ENCODE measurements at places on chromosomes 5 and 9.

GRCh38 chr9:26983340-26983739 is 22.1 kb downstream of the LRRC19 start:
- DNase-seq = no peak

DNA sequence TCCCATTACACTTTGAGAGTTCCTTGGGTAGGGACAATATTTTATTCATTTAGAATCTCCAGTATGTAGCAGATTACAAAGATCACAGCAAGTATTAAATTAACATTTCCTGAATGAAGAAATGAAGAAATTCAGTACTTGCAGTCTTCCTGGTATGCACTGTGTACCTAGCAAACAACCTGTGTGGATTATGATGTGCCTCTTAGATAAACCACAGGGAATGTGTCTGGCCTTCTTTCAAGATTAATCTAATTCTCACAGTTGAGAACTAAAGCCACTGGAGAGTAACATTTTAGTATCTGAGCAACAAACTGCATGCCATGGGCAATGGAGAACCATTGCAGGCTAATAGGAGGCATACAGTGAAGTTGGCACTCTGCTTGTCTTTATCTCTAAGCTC is 199.4 kb downstream of the AP3B1 start:
- no peak for DNase-seq

- no peak for DNase-seq
Measured at GRCh38 chr5:150258130-150258529, 31.4 kb downstream of the CAMK2A start.

- no peak for DNase-seq
Measured at GRCh38 chr9:120350596-120350995, 229.4 kb downstream of the CDK5RAP2 start.

DNA sequence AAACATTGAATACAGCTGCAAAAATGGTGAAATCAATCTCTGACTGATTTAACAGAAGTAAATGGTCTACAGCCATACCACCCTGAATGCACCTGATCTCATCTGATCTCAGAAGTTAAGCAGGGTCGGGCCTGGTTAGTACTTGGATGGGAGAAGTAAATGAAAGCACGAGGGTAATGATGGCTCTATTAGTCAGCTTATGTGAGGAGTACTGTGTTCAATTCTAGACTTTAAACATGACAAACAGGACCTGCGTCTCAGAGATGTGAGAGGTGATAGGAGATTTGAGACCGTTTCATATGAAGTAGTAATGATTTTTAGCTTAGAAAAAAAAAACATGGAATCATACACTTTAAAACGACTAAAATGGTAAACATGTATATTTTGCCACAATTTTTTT is 77.1 kb upstream of the SUSD1 start:
- DNase-seq = no peak

GRCh38 chr9:95049761-95050160 is 267.7 kb downstream of the FANCC start:
- DNase-seq = no peak

- no peak for DNase-seq
Measured at GRCh38 chr9:114289106-114289505, 33.8 kb upstream of the ORM1 start.

DNA sequence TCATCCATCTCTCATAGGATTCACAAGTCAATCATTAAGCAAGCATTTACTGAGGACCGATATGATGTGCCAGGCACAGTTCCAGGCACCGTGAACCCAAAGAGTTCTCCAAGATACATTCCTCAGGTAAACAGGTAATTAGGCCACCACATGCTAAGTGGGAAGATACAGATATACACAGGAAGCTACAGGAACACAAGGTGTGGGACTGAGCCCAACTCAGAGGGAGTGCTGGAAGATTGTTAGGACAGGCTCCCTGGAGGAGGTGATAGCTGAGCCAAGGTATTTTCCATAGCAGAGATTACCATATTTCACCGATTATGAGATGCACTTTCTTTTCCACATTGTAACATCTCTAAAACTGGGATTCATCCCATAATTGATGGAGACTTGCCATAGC is 31.4 kb upstream of the RAI14 start:
- DNase-seq = no peak

GRCh38 chr5:148733601-148734438 is 79.5 kb upstream of the HTR4 start:
- DNase-seq = peak; percentile 33

- DNase-seq = no peak
Measured at GRCh38 chr9:69412741-69413150, 87.7 kb downstream of the ENTREP1 start.

DNA sequence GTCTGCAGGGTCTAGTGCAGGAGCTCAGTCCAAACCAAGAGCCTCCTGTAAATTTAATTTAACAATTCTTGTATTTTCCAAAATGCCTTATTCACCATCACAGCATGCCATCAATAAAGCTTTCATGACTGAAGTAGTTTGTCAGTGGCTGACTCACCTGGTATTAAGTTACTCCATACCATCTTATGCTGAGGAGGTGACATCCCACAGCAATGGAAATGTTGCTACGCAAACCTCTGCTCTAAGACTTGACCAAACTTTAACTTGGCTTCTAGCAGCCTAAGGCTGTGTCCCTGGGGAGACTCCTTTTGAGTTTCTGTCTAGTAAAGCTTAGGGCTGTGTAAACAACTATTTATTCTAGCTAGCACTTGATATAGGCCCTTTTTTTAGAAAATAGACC is 1231.3 kb upstream of the CDH18 start:
- no peak for DNase-seq

DNA sequence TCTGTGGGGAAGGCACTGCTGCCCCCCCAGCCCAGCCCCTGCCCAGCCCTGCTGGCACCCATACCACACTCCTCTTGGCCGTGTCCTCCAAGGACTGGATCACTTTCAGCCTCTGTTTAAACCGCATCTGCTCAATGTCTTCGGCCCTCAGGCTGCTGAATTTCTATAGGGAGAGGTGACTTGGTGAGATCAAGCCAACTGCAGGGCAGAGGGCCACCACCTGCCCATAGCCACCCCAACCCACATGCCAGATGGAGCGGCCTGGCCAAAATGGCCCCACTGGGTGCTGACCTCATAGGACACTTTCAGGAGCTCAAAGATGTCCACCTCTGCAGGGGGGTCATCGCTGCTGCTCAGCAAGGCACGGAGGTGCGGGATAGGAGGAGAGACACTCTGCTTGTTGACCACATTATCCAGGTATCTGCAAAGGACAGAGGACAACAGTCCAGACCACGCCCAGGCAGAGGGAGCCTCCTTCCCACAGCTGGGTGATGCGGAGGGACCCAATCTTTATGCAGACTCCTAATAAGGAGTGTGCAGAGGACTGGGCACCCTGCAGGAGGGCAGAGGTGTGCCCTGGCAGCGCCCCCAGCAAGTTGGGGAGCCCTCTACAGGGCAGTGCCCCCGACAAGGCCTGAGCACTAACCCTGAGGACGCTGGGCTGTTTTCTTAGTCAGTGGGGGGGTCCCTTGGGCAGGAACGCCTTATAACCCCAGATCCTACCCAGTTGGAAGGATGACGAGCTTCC is 14.4 kb upstream of the MRNIP start:
- no peak for DNase-seq

- DNase-seq = no peak
Measured at GRCh38 chr9:69307446-69308205, 17.4 kb upstream of the ENTREP1 start.

- DNase-seq = no peak
Measured at GRCh38 chr9:108191065-108191464, 664.7 kb downstream of the ACTL7B start.
